ENCODE measurements at places on chromosomes 7 and 10.

DNA sequence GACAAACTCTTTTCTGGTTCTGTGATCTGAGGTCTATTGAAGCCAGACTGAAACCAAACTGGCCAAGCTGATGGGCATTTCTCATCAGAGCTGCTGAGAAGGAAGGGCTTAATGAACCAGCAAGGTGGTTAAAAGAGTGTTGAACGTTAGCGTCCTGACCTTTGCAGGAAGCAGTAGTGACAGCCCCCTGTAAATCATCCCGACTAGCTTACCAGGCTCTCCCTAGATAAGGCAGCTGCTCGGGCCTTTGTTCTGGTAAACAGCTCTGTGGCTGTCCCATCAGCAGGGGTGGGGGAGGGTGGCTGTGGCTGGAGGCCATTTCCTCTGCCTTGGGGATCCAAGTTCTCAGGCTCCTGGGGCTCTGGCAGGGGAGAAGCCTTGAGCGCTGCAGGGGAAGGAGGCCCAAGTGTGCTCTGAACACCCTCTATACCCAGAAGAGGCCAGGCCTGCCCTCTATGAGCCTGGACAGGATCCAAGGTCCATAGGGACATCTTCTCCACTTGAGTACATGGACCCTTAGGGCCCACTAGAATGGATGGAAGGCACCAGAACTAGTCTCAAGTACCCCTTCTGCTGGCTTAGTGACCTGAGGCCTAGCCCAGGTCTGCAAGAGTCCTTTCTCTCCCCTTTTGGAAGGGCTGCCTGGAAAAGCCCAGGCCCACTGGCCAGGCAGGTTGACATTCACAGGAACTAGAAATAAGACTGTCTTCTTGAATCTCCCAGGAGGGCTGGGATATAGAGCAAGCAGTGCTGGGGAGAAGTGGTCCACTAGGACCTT lies 134.6 kb downstream of the ARHGAP22 start:
- no peak for DNase-seq

DNA sequence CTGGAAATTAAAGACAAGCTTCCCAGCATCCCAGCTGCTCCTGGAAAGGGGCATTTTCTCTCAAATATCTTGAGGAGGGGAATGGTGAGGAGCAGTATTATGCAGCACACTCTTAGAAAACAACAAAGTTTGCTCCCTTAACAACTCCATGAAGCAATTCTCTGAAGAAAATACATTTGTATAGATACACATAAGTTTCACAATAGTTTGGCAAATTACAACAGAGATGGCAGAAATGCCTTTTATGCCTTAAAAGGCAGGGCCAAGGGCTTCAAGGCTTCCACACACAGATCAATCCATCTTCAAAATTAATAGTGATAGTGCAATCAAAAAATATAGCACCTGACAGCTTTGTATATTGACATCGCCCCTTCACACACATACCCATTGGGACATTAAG lies 12.2 kb downstream of the DGKI start:
- DNase-seq, result no peak

- no peak for DNase-seq
Observed at GRCh38 chr7:72405418-72405817, 6.7 kb downstream of the CALN1 start.

GRCh38 chr7:77425101-77426051 lies 9.2 kb upstream of the GSAP start:
- DNase-seq, result no peak

GRCh38 chr7:7554021-7554432 lies 12.7 kb upstream of the MIOS start:
- DNase-seq, result no peak

GRCh38 chr10:13483951-13484350 lies 44.9 kb downstream of the BEND7 start:
- no peak for DNase-seq
